ENCODE measurements at places on chromosomes 1 and 21.

- DNase-seq: no peak
Measured at GRCh38 chr1:157088607-157089006, 11.0 kb downstream of the ETV3L start.

DNA sequence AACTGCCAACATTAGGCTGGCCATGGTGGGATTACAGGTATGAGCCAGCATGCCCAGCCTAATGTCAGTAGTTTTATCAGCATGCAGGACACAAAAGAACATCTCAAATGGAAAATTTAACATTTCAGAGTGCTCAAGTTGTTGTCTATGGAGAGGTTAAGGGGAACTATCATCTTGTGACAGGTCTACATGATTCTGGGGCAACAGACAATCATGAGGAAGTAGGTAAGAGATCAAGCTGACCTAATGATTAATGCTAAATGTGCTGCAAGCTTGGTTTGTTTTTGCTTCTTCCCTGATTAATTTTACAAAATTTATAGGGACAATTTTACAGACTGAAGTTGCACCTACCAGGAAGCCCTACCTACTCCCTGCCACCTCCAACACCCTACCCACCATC is 36.6 kb downstream of the FMO4 start:
- DNase-seq: no peak

- no peak for DNase-seq
Measured at GRCh38 chr1:175191659-175192058, 917 bp downstream of the KIAA0040 start.

DNA sequence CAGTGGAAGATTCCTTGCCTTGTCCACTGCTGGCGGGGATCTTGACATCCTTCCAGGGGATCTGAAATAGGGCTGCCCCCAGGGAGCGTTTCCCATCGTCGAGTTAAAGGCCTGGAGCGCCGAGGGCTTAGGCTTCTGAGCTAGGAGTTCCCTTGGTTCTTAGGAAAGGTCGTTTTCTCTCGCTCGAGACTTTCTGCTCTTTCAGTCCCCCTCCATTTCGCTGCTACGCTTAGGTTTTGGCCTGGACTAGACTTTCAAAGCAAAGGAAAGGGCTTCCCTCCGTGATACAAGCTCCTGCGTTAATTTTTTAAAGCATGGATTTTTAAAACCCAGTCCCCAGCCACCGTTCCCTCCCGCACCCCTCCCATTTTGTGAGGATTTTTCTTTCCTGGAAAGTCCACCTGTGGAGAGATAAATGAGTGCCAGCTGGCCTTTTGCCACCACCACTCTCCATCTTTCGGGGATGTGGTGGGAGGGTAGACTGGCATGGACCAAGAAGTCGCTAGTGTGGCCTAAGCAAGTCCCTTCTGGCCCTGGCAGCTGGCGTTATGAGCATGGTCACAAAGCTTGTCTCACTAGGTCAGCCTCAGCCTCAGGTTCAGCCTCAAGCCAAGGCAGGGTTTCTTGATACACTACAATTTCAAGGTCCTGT is 9.2 kb downstream of the NR5A2 start:
- no peak for DNase-seq
